ENCODE measurements at places on chromosomes 5 and 9.

DNA sequence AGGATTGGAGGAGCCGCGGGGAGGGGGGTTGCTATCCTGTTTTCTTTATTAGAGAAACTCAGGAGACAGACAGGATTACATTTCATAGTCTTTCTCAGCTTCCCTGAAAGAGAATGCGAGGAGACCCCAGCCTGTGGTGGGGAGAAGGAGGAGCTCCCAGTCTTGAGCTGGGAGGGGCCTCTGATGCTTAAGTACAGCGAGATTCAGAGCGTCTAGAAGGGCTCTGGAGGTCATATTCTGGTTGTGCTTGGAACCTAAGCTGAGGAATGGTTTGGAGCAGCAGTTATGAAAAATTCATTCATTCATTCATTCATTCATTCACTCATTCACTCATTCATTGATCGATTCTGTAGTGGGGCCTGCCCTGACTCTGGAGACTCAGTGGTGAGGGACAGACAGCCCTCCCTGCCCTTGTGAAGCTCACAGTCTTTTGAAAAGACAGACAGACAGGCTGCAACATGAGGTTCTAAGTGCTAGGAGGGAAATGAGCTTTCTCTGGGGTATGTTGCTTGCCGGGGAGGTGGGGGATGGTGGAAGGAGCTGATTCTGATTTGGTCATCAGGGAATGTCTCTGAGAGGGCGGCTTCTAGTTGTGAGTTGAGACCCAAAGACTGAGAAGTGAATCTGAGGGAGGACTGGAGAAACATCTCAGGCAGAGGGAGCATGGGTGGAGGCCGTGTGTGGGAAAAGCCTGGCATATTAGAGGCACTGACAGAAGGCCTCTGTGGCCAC is 2.5 kb upstream of the SPRY4 start:
- H3K36me3 ChIP-seq: no peaks in the 10 kb centered on the region
- H3K27ac ChIP-seq: peak overlapping the region; percentile 42
- H3K4me3 ChIP-seq: peak overlapping the region; percentile 51
- H3K4me1 ChIP-seq: peaks cover 12% of the 10 kb centered on the region
- no peaks in the 10 kb centered on the region for H3K27me3 ChIP-seq

DNA sequence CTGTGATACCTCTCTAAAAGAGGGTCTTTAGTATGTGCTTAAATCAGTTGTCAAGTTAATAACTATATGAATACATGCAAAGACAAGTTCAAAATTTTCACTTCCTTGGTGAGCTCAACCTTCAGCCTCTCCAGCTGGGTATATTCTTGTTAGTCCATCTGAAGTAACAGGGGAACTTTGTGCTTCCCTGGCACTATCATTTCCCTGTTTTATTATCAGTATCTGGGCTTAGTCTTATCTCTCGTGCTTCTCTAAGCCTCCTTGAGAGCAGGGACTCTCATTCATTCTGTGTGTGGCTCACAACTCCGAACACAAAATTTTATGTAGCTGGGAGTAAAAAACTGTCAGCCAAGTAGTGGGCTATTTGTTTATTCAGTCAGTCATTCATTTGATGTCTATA is 175.9 kb upstream of the MAP3K1 start:
- no peaks in the 10 kb centered on the region for H3K27me3 ChIP-seq
- peaks cover 8% of the 10 kb centered on the region for H3K4me1 ChIP-seq
- H3K36me3 ChIP-seq: no peaks in the 10 kb centered on the region
- no peak overlapping the region for H3K4me3 ChIP-seq

DNA sequence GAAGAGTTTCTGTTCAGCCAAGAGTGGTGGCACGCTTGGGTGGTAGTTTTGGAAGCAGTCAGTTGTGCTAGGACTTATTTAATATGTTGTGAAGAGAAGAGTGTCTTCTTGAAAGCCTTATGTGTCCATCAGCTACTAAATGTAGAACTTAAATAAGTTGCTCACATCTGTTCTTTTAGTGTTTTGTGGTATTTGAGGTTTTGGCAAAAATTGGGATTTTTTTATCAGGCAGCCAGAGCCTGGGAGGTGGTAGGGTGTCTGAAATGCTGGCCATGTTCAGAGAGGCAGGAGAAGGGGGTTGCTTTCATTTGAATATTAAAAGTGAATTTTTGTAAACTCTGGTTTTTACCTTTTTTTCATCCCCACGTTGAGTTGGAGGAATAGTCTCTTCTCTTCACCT is 24.2 kb upstream of the ZBTB34 start:
- peaks cover 21% of the 10 kb centered on the region for H3K36me3 ChIP-seq
- no peaks in the 10 kb centered on the region for H3K27me3 ChIP-seq
- no peak overlapping the region for H3K27ac ChIP-seq
- no peak overlapping the region for H3K4me3 ChIP-seq
- no peak for DNase-seq

DNA sequence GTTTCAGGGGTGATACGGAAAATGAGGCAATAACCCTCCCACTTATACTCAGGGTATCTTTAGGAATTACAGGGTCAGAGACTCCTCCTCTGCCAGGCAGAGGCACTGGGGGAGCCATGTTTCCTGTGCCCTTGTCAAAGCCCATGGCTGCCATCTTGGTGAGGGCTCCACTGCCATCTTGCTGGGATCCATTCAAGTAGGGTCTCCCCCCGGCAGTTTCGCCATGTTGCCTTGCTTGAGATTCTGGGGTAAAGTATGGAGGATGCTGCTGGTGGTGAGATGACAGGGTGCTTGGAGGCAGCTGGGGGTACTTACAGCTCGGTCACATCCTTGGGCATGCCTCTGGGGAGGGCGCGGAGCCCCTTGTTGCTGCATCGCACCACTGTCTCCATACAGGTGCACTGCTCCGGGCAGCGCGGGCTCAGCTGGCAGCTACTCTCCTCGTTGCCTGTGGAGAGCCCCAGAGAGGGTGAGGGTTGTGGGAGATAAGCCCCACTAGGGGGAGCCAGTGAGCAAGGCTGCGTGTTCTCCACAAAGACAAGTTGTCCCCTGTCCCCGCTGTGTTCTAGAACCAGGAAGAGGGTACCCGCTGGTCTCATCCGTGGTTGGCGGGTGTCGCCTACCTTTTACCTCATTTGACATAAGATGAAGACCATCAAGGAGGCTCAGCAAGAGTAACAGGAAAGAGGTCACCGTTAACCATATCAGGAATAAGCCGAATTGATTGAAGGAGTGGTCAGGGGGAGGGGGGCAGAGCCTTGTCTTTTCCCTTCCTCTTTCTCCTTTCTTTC is 169.0 kb upstream of the PANK3 start:
- H3K36me3 ChIP-seq: no peaks in the 10 kb centered on the region
- H3K27me3 ChIP-seq: no peaks in the 10 kb centered on the region
- no peak overlapping the region for H3K4me3 ChIP-seq
- no peaks in the 10 kb centered on the region for H3K4me1 ChIP-seq

- no peaks in the 10 kb centered on the region for H3K36me3 ChIP-seq
- no peaks in the 10 kb centered on the region for H3K4me1 ChIP-seq
- H3K27ac ChIP-seq: no peak overlapping the region
- DNase-seq: no peak
- H3K27me3 ChIP-seq: no peaks in the 10 kb centered on the region
Measured at GRCh38 chr5:74355041-74355824, 285.3 kb downstream of the ENC1 start.

DNA sequence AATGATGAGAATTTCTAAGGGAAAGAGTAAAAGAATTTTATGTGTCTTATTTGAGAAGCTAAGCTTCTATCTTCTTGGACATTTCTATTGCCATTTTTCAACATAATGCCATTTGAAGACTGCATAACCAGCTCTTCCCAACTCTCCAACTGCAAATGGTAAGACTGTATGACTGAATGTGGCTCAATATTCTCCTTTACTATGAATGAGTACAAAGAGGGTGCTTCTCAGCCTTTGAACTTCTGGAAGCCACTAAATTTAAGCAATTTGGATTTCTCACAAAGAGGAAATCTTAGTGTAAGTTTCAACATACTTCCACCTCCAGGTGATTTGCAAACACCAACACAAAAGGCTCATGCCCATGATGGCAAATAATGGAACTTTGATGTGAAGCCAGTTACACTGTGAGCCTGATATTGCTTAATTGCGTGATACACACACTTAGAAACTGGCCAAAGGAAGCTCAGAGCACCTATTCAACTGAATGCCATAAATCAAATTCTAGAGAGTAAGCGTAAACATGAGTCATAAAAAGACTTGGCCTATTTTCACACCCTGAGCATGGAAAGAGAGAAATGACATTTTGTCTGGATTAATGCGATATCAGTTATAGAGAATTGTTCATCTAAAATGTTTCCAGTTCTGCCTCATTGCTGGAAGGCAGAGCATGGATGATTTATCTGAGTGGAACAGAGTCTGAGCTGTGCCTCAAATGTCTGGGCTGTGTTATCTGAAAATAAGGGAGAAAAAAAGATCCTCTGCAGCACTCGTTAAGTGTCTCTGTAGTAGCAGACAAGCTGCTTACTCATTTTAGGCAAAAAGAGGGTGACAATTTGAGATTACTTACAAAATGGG is 145.3 kb downstream of the PLK2 start:
- H3K4me1 ChIP-seq: no peaks in the 10 kb centered on the region
- no peaks in the 10 kb centered on the region for H3K36me3 ChIP-seq
- no peak overlapping the region for H3K4me3 ChIP-seq
- H3K27me3 ChIP-seq: no peaks in the 10 kb centered on the region
- H3K27ac ChIP-seq: no peak overlapping the region

- no peaks in the 10 kb centered on the region for H3K27me3 ChIP-seq
- no peak for DNase-seq
- H3K27ac ChIP-seq: no peak overlapping the region
- no peaks in the 10 kb centered on the region for H3K36me3 ChIP-seq
- H3K4me1 ChIP-seq: no peaks in the 10 kb centered on the region
- no peak overlapping the region for H3K4me3 ChIP-seq
Measured at GRCh38 chr5:160377651-160378050, 7.2 kb upstream of the C1QTNF2 start.

- no peak overlapping the region for H3K27ac ChIP-seq
- no peak overlapping the region for H3K4me3 ChIP-seq
- no peak for DNase-seq
- no peaks in the 10 kb centered on the region for H3K27me3 ChIP-seq
- no peaks in the 10 kb centered on the region for H3K36me3 ChIP-seq
Measured at GRCh38 chr9:112124156-112124555, 50.9 kb downstream of the SUSD1 start.

Data from H1 (cell line).